ENCODE measurements at places on chromosomes 12 and 14.

DNA sequence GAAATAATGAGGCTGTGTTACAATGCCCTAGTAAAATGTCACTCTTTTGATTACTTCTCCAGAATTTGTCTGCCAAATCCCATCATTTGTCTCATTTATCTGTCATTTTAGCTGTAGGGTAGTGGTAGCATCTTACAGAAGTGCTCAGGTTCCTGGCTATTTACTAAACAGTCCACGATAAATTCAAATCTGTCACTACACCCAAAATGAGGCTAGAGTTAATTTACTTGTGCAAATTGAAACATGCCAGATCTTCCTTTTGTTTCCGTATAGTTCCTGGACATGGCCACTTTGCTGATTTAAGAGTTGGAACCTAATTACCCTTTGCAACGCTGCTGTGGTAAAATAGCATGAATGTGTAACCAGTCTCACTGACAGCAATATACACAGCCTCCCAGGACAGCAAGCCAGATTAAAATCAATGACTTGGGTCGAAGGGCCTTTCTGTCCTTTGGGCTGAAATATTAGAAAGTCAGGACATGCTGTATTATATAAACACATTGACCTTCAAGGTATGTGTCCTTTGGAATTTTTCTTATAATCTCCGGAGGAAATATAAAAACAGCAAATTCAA, 485.4 kb downstream of the MDGA2 start:
- DNase-seq, result no peak

DNA sequence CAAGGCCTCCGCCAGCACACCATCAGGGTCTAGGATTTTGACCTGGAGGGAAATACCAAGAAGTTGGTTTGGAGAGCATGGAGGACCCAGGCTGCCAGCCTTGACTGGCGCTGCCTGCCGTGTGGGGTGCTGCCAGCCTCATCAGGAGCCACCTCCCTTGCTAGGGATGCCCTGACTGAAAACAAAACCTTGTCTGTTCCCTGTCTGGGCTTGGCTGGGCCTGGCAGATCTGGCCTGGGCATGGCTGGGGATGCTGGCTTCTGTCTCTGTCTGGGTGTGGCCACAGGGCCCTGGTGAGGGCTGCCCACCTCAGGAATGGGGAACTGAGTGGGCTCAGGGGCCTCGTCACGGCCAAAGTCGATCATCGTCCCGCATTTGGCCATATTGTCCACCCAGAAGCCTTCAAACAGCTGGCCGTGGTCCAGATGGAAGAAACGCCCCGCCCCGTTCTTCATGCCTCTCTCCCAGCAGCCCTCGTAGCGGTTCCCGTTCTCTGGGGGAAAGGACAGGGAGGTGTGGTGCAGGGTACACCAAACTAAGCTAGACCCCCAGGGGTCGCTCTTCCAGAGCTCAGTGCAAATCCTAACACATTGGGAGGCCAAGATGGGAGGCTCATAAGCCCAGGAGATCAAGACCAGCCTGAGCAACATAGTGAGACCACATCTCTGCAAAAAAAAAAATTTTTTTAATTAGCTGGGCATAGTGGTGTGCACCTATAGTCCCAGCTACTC, 16.5 kb downstream of the MORN3 start:
- DNase-seq, result no peak

GRCh38 chr12:129885287-129885686, 18.5 kb downstream of the TMEM132D start:
- DNase-seq, result no peak

GRCh38 chr12:66072566-66072965, 58.0 kb downstream of the LLPH start:
- no peak for DNase-seq

GRCh38 chr14:63904724-63905123, 51.9 kb downstream of the SYNE2 start:
- no peak for DNase-seq

GRCh38 chr14:68762953-68763764, 29.7 kb downstream of the ZFP36L1 start:
- DNase-seq, result no peak

GRCh38 chr14:81172881-81173280, 47.9 kb downstream of the GTF2A1 start:
- DNase-seq, result no peak

DNA sequence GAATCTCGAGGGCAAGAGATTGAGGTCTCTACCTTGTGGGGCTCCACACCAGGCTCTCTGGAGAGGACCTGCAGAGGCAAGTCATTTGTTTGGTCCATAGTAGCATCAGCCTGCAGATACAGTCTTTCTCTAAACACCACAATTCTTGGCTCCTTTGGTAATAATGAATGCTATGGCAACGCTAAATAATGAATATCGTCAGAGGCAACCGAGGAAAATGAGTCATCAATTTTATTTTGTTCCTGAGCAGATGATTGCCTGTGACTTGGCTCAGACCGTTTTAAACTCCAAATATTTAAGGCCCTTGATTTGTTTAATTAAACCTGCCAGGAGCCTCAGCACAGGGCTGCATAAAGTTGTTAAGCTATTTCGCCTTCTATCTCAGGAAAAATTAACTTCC, 924.1 kb upstream of the TMEM132C start:
- DNase-seq, result no peak

DNA sequence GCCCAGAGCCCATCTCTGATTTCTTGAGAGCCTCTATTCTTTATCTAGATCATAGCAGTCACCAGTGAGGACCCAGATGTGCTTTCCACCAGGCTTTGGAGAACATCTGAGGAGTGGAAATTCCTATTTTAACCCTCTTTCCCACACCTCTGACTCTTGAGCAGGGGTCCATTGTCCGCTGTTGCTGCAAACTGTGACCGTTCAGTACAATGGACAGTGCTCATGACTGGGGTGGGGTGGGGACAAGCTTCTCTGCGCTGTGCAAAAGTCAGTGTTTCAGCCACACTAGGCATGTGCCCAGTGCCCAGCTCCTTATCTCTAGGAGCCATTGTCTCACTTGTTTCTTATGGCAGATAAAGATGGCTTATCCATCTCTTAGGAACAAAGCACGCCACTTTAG, 16.9 kb upstream of the KRT7 start:
- DNase-seq, result no peak

DNA sequence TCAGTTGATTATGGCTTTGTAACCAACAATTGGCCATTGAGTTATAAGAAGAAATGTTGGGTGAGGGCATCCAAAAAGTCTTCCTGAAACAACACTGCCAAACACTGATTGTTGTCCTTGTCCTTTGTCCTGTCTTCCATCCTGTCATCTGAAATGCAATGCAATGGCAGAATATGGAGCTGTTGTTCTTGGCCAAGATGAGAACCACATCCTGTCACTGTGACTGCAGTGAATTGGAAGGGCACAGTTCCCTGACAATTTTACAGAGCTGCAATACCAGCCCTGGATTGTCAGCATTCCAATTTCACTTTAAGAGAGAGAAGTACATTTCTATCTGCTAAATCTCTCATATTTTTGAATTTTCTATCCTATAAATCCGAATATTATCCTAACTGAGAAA, 613.3 kb downstream of the FLRT2 start:
- no peak for DNase-seq

DNA sequence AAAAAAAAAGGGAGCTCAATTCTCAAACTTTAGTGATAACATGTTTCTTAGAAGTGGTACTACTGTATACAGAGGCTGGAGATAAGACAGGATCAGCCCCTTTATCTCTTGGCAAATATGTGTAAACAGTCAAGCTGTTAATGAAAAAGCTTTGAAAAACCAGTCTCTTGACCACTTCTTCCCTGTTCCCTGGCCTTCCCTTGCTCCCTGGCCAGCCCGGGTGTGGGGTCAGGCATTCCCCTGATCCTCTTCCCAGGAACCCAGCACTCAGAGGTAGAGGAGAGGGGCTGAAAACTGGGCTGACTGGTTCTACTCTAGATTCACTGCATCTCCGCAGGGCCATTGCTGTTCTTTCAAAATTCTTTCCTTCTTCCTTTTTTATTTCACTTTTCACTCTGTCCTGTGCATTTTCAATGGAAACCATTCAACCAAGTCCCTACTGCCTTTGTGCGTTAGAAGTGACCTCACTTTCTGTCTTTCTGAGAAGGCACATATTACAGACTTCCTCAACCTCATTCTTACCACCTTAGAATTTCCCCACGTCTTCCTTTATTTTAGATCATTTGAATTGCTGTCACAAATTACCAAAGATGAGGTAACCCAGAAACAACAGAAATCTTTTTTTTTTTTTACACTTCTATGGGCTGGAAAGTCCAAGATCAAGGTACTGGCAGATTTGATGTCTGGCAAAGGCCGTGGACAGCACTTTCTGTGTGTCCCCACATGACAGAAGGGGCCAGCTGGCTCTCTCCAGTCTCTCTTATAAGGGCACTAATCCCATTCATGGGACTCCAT, 5.7 kb downstream of the GNG2 start:
- no peak for DNase-seq

DNA sequence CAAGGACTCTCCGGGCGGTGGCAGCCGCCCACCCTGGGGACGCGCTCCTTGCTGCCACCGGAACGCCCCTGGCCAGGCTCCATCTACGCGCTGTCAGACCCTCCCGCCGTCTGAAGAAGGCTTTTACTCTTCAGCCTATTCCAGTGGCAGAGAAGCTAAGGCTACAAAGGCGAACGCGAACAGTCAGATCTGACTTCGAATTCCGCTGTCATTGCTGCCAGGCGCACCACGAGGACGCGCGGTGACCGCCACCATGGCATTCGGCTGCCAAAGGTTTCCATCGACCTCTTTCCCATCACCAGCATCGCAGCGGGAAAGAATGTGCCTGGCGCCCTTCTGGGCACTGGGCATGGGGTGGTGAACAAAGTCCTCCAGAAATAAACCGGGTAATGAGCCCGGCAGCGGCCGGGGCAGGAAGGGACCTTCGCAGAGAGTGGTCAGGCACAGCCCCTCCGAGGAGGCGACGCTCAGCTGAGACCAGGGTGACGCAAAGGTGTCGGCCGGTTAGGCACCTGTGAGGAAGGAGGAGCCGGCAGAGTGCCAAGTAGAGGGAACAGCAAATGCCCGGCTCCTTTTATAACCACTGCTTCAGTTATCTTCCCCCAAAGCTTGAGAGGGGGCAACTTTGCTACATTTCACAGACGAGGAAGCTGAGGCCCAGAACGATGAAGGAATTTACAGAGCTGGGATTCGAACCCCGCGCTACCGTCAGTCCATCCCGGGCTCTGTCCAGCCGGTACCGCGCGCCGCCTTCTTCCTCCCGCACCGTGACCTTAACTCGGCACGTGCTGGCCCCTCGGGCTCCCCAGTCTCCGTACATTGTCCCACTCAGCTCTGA, 1.9 kb upstream of the RFX4 start:
- no peak for DNase-seq

DNA sequence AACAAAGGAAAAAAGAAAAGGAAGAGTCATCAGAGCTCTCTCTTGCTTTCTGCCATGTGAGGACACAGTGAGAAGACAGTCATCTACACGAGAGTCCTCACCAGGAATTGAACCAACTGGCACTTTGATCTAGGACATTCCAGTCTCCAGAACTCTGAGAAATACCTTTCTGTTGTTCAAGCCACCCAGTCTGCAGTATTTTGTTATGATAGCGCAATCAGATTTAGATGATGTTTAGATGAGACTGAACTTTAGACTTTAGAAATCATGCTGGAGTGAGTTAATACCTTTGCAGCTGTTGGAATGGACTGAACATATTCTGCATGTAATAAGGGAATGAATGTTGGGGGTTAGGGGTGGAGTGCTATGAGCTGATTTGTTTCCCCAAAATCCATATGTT, 28.1 kb upstream of the RAB21 start:
- DNase-seq, result no peak

DNA sequence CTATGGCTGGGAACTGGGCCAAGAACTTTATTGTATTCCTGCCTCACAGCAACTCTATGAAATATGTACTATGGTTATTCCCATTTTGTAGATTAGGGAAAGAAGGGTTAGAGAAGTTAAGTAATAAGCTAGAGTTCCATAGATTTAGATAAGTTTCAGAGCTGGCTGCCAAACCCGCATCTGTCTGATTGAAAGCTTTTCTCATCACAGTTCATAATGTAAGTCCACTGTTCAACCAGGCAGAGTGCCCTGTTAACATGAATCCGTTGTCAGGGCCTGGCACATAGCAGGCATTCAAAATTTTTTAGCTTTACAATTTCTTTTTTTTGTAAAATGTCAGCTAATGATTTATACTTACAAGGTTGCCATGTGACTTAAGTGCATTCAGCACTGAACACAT, 467.3 kb downstream of the NRXN3 start:
- no peak for DNase-seq

GRCh38 chr14:56580221-56580711, 668 bp downstream of the TMEM260 start:
- no peak for DNase-seq

DNA sequence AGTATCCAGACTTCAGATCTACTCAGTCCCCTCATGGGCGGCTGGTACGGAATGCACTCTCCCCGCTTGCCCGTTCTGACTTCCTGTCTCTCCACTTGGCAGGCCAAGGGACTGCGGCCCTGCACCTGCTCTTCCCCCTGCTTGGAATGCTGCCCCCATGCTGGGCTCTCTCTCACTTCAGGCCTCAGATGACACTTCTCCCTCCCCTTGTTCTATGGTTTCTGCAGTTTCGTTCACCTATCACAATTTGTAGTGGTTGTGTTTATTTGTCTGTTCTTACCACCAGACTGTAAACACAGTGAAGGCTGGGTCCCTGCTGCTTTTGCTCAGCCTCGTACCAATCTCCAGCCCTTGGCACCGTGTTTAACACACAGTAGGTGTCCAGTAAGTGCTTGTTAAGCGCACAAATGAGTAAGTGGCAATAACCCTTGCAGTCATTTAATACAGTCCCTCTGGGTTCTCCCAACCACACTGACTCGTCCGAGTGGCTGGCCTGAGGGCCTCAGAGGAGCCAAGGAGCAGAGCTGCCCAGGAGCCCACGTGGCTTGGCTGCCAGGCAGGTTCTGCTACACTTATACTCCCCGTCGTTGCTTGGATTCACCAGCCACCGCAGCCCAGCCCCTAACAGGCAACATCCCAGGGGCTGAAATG, 11.8 kb downstream of the SLC6A12 start:
- DNase-seq, result no peak

DNA sequence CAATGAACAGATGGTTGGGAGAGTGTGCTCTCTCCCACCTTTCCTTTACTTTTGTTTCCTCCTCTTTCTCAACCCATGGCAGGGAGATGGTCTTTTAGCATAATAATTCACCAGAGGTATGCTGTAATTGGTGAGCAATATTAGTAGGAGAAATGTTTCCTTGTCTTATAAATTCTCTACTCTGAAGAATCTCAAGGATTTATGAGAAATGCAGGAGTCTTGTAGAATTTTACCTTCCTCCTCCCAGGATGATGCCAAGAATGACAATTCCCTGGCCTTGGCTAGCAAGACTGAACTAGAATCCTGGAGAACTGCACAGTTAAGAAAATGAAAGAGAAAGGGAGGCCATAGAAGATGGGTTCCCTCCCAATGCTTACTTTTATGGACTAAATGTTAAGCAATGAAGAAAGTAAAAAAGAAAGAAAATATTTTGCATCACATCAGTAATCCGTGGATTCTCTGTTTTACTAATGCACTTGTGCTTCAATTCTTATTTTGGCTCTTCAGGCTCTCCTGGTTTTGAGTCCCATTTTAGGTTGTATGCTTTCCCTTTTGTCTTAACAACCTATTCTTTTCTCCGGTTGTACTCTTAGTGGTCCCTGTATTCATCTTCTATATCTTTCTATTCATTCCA, 192.9 kb upstream of the GARIN6 start:
- DNase-seq, result no peak

- DNase-seq, result peak; percentile 42
These were observed 610 bp downstream of the TMTC2 start for GRCh38 chr12:82687021-82688011.
